ENCODE measurements at places on chromosomes 2 and 18.

GRCh38 chr2:21727101-21727500, 603.3 kb downstream of the TDRD15 start:
- no peak for DNase-seq

GRCh38 chr18:63970809-63971205, 926 bp downstream of the SERPINB8 start:
- DNase-seq, result no peak

GRCh38 chr2:53561155-53561554, 206.4 kb upstream of the CHAC2 start:
- no peak for DNase-seq

- no peak for DNase-seq
Observed at GRCh38 chr2:107584577-107584976, 242.1 kb upstream of the RGPD4 start.
